ENCODE measurements at places on chromosomes 5 and 9.
A peak's percentile ranks its signal among the peaks of the same experiment; 100 is the strongest.

DNA sequence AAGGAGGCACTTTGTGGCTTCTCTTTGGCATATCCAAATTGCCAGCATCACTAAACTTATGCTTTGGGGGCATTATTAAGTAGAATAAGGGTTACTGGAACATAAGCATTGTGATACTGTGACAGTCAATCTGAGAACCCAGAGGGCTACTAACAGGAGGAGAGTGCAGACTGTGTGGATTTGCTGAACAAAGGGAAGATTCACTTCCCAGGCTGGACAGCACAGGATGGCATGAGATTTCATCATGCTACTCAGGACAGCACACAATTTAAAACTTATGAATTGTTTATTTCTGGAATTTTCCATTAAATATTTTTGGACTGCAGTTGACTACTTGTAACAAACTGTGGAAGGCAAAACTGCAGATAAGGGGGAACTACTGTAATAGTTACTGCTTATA, 212.5 kb downstream of the TMC1 start:
- no peak for DNase-seq

DNA sequence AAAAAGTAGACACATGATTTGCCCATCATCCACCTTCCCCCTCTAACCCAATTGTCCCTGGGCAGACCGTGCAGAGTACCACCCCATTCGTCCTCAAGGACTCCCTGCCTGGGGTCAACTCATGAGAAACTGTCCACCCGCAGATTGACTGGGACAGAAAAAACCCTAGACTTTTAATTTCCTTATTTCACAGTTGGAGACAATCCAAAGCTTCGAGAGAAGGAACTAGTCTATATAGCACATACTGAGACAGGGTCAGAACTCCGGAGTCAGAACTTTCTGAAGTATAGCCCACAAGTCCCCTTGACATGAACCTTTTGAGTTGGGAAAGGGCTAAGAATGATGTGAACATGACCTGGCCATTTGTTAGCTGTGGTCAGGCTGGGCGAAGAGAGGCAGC, 7.5 kb upstream of the GPX3 start:
- no peak for DNase-seq

GRCh38 chr5:91850031-91850430, 466.9 kb upstream of the ARRDC3 start:
- peak; percentile 9 for DNase-seq

DNA sequence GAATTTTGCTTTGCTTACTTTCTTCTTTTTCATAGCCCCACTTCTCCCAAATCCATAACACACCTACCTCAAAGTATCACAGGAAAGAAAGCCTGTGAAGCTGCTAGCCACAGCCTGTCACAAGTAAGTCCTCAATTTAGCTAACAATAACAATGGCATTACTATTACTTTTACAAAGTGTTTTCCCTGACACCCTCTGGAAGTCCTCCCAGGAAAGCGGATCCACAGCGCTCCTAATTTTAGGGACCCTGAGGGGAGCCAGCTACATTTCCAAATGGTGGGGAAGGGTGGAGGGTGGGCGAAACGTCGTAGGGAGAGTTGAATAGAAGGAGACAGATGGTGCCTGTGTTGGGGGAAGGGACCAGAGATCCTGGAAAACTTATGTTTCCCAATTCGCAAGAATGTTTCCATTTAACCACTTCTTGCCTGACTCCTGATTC, 523 bp upstream of the WWC1 start:
- no peak for DNase-seq

DNA sequence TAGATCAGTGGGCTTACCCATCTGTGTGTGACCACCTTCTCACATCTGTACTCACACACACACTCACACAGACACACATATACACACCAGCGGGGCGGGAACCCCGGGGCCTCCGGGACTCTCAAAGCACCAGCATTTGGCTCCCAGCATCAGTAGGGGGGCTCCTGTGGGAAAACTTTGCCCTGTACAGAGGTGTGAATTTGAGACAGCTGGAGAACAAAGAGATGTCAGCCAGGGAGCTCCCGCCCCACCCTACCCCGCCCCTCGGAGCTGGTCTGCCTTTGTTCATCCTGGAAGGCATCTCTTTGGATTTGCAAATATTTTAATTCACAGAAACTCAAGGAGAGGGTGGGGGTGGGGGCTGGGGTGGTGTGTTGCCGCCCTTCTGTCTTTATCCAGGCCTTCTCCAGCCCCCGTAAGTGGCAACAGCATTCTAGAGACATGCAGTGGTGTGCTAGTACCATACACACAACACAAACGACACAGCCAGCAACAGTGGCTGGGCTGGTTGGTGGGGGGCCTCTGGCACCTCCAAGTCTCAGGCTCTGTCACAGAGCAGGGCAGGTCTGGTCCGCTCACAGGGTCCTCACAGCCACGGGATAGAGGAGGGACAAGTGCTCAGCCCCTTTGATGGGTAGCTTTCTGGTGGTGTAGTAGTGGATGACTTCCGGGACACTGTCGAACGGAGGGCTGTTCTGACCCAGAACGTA, 15.5 kb upstream of the SLC25A51 start:
- DNase-seq: no peak

DNA sequence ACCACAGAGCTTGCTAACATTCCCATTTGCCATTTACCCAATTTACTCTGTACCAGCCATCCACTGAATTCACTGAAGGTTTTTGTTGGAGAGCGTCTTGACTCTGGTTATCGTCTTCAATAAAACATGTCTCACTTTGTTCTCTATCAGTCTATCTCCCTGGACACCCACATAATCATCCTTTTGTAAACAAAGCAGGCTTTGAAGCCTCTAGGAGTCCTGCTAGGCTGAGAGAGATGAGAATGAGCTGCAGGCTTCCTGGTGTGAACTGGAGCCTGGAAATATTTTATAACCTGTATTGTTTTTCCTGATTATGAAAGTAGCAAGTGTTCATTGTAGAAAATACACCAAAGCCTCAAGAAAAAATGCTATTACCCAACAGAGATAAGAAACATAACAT, 140.6 kb upstream of the ZNF366 start:
- DNase-seq: no peak

Measured in kidney tubule cell (primary cell).